ENCODE measurements at places on chromosomes 2 and 18.

DNA sequence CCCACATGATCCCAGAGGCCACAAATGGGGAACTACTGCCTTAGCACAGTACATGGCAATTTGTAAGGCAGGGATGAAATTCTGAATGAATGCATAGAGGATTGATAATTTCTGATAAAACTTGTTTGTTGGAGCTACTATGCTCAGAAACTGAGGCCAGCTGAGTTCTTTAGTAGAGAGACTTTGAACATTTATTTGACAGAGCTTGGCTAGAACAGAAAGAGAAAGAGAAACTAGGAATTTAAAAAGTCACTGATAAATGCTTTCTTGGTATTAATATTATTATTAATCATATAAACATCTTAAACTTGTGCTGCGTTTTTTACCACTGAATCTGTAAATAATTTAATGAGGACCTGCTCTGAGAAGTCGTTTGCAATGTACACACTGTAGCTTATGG, 923.7 kb upstream of the CNTNAP5 start:
- no peak for DNase-seq

GRCh38 chr18:68772268-68772667, 25.6 kb upstream of the CCDC102B start:
- no peak for DNase-seq

- no peak for DNase-seq
Measured at GRCh38 chr18:35410561-35410960, 33.4 kb upstream of the ZNF396 start.

DNA sequence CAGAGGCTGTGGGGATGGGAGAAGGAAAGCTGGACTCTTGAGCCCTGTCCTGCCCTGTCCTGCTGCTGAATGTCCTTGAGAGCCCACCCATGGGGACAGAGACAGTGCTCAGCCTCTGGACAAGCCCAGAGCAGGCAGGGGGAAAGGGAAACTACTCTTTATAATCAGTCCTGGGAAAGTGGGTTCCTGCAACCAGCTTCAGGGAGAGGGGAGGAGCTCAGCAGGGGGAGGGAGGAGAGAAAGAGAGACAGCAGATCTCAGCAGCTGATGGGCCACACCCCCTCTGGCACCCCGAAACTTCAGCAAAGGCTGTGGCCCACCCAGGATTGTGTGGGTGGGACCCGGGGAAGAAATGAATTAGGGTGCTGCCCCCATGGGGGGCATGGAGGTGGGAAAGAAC, 11.6 kb downstream of the ECEL1 start:
- no peak for DNase-seq

DNA sequence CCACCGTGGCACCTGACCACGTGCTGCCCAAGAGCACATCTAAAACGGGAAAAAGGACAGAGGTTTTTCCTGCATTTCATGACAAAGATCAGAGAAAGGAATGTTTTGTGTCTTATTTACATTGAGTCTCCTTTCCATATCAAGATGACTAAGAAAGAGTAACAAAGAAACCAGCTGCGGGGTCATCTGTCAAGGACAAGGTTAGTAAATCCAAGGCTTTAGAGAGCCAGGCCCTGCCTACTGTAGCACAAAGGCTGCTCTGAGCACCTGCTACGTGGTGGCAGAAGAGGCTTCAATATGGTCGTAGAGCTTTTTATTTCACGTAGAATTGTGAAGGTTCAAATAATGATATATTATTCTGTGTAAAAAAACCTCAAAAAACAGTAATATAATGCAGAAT, 51.0 kb downstream of the PRELID3A start:
- no peak for DNase-seq

- DNase-seq = no peak
Measured at GRCh38 chr2:23100406-23100805, 284.6 kb upstream of the KLHL29 start.

DNA sequence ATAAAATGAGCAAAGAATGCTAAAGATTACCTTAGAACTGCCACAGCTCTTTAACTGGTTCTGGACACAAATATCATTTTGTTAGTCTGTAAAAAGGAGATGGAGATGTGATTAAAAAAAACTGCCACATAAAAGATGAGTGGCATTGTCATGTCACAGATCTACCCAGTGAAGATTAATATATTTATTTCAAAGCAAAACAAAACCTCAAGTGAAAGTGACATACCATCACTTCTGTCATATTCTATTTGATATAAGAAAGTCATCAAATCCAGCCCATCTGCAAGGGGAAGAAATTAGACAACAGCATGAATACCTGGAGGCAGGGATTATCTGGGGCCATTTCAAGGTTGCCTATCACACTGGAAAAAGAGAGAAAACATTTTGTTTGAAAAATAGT, 417.6 kb upstream of the LRRTM4 start:
- DNase-seq = no peak

DNA sequence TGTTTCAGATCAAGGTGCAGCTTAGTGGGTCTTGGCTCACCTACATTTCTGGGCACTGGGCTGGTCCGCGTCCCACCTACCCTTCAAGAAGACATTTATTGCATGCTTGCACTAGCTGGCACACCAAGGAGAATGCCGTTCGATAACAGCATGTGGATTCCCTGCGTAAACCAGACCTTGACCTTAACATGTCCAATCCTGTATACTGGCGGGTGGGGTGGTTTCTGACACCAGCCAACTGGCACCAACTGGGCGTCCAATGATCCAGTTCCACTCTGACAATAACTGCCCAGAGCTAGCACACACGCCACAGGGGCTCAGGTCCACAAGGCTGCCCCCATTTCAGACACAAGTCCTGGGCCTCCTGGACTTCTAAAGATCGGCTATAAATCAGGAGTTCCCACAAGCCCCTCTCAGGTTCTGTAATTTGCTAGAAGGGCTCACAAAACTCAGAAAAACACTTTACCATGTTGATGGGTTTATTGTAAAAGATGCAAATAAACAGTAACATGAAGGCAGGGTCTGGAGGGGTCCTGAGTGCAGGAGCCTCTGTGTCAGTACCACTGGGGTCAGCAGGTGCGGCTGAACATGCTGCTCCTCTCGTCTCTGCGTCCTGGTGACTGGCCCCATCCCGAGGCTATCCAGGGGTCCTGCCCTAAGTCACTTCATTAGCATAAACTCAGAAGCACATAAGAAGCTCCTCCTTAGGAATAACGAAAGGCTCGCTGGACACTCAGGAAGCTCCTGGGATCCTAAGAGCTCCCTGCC, 161.8 kb downstream of the HDAC4 start:
- DNase-seq = no peak

- DNase-seq = no peak
Measured at GRCh38 chr2:27581417-27582128, 1.3 kb upstream of the ZNF512 start.

GRCh38 chr2:9738535-9739496, 104.5 kb upstream of the TAF1B start:
- no peak for DNase-seq

GRCh38 chr2:23595601-23596251, 210.7 kb downstream of the KLHL29 start:
- peak; percentile 55 for DNase-seq

All from NCI-H510A treated with DMSO at 0.1 percent for 48 hours (cell line).